ENCODE measurements at places on chromosomes 5 and 9.
A peak's percentile ranks its signal among the peaks of the same experiment; 100 is the strongest.

DNA sequence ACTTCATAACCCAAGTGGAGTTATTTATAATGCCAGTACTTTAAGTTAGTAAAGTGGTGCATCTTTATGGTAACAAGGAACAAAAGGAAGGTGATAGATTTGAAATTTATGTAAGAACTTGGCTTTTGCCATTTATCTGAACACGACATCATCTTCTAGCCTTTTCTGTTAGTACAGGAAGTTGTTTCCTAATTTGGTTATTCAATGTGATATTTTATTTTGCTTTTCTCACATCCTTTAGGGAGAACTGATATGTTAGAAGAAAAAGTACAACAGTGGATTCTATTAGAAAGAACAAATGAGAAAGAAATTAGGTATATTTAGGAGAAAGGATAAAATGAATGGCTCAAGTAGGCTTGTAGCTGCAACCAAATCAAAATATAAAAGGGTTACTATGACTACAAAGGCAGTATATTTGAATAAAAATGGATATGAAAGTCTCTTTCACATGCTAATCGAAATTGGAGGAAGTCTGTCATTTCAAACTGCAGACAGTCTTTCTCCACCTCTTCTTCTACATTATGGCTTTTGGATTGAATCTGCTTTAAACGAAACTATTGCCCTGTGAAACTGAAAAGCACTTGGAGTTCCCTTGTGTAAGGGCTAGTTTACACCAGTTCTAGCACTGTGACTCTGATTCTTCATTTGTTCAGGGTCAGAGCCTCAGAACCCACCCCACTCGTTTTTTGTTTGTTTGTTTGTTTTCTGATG, 18.5 kb upstream of the SLC24A2 start:
- no peak for DNase-seq

DNA sequence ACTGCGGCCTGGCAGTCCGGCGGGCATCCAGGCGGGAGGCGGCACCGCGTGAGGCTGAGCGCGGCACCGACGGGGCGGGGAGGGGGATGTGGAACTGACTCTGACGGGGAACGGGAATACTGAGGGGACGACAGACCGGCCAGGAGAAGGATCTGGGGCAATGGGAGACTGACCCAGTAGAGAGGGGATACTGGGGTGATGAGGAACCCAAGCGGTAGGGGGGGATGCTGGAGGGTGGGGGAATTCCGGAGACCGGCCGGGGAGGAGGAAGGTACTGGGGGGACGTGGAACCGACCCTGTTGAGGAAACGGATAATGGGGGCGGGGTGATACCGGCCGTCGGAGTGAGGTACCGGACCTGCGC, 423 bp downstream of the IPPK start:
- DNase-seq = no peak

- no peak for DNase-seq
These were observed 75.5 kb upstream of the CDK20 start for GRCh38 chr9:88049677-88050307.

GRCh38 chr5:40480392-40480791, 199.3 kb upstream of the PTGER4 start:
- DNase-seq = no peak

GRCh38 chr9:98327249-98327561, 71.8 kb upstream of the TBC1D2 start:
- DNase-seq = no peak

DNA sequence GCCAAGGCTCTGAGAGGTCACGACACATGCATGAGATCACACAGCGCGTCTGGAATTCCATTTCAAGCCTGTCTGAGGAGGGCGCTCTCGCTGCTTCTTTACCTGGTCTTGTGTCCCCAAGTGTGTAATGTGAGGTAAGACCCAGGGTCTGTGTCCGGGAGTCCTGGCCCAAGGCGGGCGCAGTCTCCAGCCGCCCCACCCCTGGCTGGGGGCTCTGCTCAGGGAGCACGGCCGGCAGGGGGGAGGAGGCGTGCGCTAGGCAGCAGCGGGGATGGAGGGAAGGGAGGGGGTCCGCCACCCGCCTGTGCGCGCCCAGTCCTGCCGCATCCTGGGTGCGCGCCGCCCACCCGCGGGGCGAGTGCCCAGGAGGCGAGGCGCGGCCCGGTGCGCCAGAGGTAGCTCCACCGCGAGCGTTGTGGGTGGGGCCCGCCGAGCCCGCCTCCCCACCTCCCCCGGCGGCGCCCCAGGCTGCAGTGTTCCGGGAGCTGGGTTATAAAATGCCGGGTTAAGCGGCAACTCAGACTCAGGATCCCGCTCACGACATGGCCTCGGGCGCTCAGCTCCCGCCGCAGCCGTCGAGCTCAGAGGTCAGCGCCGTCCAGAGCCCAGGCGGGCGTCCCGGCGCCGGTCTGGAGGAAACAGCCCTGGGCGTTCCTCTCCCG, at the start of gene CCNI2:
Gene CCNI2, plus strand, starts transcription at position 473 of the 662 bp plus-strand sequence. Its CDS starts 70 bp downstream, at position 543.
- peak; percentile 34 for DNase-seq

- DNase-seq = no peak
These were observed 27.9 kb upstream of the MGAT1 start for GRCh38 chr5:180830253-180831138.

DNA sequence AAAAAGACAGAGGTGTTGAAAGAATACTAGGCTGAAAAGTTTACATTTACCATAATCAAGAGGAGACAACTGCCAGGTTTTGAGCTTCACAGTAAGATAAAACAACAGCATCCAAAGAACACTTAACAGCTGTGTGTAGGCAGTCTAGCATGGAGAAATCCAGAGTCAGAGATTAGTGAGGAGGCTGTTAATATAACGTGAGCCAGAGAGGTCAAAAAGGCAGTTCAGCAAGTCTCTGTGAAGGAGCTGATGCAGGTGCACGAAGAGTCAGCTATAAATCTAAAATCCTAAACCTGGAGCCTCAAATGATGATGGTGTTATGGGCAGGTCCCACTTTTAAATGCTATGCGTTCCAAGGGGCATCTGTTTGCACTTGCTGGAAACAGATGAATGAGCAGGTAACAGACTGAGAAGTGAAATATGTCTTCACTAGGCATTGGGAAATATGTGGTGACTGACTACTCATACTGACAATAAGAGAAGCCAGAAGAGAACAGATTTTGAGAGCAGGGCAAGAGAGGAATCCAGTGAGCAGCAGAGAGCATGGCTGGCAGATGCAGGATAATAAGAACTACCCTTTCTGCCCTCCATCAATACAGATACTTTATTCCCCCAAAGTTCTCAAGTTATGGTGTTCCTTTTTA, 8.7 kb downstream of the APTX start:
- no peak for DNase-seq

- DNase-seq = no peak
These were observed 68.1 kb upstream of the ERBIN start for GRCh38 chr5:65858316-65858715.

DNA sequence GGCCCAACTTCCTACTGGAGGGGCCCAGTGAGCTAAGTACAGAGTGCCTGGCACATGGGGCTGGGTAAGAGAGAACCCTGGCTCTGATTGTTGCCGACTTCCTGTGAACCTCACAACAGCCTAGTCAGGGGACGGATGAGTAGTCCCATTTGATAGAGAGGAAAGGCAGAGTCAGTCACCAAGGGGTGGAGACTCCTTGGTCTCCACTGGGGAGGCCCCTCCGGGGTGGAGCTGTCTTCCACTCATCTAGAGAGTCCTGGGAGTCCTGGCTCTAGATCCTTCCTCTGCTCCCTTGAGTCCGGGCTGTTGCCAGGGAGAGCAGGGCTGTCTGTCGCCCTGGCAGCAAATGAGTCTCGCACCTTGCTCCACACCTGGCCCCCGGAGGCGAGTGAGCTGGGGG, 8.0 kb downstream of the GRK6 start:
- no peak for DNase-seq

- no peak for DNase-seq
These were observed 320 bp downstream of the PCDHB1 start for GRCh38 chr5:141051521-141051866.

DNA sequence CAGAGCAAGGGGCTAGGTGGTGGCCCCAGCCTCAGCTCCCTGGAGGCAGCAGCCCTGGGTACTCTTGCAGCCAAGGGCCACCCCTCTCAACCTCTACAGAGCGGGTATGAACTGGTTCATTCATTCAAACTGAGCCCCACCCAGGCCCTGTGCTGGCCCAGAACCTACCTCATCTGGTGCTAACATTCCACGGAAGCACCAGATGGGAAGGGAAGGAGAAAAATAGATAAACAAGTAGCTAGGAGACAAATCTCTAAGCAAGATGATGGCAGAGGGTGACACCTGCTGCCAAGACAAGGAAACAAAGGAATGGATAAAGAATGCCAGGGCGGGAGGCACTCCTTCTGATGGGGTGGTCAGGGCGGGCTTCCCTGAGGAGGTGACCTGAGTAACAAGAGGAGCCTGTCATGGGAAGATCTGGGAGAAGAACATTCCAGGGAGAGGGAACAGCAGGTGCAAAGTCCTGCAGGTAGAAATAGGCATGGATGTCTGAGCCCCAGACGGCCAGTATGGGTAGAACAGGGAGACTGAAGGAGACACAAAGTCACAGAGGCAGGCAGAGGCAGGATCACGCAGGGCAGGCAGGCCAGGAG, 6.1 kb downstream of the ST6GALNAC4 start:
- no peak for DNase-seq

DNA sequence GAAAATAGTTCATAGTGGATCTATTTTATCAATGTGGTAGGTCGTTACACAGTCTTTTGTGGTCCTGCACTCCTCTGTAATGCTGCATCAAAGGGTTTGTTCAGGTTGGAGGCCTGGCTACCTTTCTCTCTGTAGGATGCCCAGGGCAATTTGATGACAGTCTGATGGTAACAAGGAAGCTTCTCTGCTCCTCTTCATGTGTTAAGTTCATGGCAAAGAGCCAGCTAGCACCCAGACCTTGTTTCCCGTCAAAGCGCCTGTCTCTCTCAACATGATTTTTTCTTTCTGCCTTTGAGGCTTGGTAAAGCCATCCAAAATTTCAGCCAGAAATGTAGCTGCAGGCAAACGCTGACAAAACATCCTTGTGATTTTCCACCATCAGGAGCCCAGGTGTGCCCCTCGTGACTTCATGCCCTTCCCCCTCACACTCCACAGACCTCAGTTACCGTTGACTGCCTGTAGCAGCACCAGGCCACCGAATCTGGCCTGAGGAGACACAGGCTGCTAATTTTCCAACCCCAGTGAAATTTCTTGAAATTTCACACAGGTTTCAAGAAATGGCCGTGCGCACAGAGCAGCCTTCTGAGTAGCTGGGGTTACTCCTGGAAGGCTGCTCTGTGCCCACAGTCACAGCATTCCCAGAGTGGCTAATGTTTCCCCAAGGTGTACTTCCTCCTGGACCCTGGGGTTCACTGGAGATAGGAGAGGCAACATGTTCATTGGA, 292.7 kb downstream of the CWC27 start:
- no peak for DNase-seq

- DNase-seq = no peak
These were observed 459.5 kb upstream of the KLF4 start for GRCh38 chr9:107949061-107949460.

DNA sequence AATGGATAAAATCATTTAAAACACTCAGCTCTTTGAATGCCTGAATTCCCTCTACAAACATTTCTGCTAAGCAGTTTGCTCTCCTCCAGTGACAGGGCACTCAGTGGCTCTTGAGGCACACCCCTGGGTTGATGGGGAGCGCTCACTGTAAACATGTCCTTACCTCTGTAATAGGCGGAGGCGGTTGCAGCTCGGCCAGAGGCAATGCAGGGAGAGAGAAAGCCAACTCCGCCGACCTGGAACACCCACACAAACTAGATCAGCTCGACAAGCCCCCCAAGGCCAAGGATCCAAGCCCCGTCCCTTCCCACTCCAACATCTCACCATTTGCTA, 329 bp downstream of the CDC23 start:
- DNase-seq = no peak

DNA sequence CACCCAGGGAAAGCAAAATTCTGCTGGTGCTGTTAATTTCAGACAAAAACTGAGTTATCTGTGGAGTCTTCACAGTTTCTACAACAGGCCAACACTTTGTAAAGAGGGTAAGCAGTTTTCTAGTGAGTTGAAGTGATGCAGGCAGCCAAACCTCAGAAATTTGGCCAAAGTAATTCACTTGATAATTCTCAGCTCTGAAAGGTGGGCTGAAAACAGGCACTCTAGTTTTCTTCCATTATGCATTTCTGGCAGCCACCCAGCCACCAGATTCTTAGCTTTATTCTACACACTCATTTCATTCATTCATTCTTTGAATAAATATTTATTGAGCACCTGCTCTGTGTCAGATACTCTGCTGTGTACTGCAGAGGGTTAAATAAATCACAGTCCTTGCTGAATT, 184.2 kb downstream of the RAB3C start:
- no peak for DNase-seq

- DNase-seq = no peak
These were observed 85.2 kb upstream of the TNC start for GRCh38 chr9:115202960-115203751.

DNA sequence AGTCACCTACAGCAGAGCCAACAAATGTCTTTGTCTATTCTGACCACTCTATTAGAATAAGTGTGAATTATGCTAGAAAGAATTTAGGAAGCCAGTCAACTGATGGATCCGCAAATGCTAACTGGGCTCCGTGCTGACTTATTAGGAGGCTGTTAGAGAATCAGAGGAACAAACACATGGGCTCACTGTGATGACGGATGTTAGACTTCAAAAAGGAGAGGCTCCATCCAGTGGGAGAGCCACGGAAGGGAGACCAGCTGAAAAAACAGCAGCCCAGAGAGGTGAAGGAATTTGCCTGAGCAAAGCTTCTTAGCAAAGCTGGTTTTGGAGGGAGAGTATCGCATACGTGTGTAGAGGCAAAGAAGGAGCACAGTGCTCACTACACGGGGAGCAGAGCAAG, 5.8 kb upstream of the TGFBI start:
- no peak for DNase-seq

GRCh38 chr9:106531491-106531890, 331.5 kb upstream of the ZNF462 start:
- no peak for DNase-seq

- DNase-seq = peak; percentile 12
These were observed 28.2 kb downstream of the YIPF5 start for GRCh38 chr5:144142139-144142823.

- DNase-seq = no peak
These were observed 298.0 kb upstream of the PTPRD start for GRCh38 chr9:10910779-10911178.

GRCh38 chr5:172683645-172684471, 42.8 kb downstream of the NEURL1B start:
- DNase-seq = no peak

GRCh38 chr5:171483551-171484135, 64.2 kb downstream of the FGF18 start:
- no peak for DNase-seq

GRCh38 chr5:63963080-63963735, 963 bp upstream of the HTR1A start:
- peak; percentile 19 for DNase-seq

DNA sequence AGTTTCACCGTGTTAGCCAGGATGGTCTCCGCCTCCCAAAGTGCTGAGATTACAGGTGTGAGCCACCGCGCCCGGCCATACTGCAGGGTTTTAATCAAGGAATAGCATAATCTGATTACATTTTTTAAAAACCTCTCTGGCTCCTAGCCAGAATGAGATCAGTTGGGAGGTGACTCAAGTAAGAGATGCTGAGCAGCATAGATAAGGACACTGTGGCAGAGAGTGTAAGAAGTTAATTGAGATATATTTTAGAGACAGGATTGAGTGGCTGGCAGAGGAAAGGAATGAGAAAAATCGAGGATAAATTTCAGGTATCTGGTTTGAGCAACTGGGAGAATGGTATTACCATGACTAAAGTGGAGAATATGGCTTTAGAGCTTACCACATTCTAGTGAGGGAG, 7.3 kb upstream of the RIGI start:
- DNase-seq = no peak

All from HCT116 (cell line).